T-helper 17 cell (primary cell): ENCODE measurements at places on chromosomes 4 and X.

- DNase-seq = no peak
Observed at GRCh38 chr4:150938873-150939499, 76.1 kb downstream of the LRBA start.

- no peak for DNase-seq
Observed at GRCh38 chr4:13399257-13399656, 84.9 kb downstream of the RAB28 start.

DNA sequence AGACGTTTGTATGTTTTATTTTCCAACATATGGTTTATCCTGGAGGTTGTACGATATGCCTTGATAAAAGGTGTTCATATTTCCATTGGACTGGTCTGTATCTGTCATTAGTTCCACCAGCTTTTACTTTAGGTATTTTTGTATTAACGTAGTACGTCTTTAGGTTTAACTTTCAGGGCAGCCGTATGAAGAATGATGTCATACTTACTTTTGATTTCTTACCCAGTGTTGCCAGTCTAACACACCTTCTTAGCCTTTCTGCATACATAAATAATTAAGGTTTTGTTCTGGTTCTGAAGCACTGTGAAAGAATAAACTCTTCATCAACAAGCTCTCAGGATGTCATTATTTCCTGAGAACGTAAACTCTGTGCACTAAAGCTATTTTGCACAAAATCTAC, 18.9 kb upstream of the NEIL3 start:
- DNase-seq = no peak

DNA sequence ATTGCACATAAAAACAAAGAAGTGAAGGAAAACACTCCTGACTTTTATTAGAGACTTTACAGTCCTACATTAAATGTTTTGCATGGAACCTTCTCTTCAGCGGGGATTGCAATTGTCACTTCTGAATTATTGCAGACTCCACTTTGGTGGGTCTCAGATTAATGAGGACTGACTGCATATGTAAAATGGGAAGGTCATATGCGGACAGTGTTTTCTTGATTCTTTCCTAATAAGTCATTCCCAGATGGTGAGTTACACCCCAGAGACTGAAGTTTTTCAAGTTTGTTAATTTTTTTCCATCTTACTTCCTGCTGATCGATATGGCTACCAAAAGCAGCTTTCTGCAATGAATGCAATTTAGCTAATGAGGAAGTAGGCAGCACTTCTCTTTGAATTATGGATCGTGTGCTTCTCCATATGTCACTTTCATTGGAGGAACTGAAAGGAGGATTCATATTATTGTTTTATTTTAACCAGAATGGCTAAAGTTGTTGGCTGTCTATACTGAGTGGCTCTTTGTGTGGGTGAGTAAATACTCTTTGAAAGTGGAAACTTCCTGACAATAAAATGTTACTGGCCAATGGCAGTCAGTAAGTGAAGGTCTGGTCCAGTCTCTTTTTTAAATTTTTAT, 119.3 kb upstream of the CLNK start:
- DNase-seq = no peak

DNA sequence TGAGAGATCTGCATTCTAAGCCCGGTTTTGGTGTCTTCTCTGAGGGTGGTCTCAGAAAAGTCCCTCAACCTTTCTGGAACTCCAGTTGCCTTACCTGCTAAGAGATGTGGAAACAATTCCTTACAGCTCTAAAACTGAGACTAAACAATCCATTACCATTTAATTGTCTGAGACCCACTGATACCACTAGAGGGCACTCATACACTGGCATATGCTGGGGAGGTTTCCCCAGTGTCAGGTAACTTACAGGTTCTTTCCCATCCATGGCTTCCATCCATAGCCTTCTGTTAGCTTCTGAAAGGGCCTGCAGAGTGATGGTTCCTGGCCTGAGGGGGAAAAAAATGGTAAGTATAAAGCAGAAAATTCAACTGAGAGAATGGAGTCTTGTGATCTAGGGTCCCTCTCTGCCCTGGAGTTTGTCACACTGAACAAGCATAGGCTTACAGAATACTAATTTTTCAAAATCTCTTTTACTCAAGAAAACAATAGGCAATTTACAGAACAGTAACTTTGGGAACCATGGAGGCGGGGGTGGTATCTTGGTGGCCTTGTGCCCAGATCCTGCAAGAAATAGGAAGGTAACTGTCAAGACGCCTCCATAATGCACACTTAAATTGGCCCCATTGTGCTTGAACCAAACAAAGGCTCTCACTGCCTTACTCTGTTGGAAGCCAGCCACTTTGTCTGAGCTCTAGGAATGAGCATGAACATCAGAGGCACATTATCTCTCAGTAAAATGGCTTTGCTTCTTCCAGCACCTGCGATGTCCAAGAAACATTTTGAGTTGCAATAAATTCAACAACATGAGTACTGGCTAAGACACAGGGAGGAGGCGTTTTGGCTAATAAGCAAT, 236.1 kb downstream of the OPHN1 start:
- peak; percentile 3 for DNase-seq

GRCh38 chr4:127113844-127114362, 518.9 kb upstream of the INTU start:
- no peak for DNase-seq

GRCh38 chr4:187714957-187715356, 280.6 kb upstream of the ZFP42 start:
- DNase-seq = no peak

- no peak for DNase-seq
Observed at GRCh38 chr4:164606478-164606877, 147.5 kb upstream of the SMIM31 start.

DNA sequence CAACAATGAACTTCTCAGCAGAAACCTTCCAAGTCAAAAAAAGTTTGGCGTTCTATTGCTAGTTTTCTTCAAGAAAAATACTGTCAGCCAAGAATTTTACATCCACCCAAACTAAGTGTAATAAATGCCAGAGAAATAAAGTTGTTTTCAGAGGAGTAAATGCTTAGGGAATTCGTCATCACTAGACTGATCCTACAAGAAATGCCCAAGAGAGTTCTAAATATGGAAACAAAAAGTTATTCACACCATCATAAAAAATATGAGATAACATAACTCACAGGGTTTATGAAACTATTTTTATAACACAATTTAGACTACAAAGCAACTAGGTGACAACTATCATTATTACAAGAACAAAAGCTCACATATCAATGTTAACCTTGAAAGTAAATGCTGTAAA, 259.5 kb upstream of the GABRA2 start:
- DNase-seq = no peak

DNA sequence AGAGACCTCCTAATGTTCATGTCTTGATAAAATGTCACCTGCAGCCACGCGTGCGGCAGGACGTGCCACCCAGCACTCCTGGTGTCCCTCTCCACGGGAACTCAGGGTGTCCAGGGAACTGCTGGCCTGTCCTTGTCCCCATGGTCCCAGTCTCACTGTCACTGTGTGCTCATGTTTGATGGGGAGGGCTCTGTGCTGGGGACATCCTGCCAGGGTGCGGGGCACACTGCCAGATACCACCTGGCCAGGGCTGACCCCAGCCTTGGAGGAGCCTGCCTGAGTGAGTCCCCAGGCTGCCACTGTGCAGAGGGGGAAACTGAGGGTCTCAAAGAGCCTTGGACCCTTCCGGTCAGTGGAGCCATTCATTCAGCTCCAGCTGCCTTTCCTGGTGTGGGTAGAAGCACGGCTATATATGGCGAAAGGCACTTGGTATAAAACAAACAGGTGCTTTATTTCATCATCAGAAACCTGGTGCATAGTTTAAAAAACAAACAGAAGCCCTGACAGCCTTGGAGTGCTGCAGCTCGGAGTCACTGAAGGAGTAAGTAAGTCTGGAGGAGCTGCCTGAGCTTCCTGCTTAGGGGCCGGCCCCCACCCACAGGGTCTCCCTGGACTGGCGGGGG, 33.0 kb downstream of the NOP14 start:
- no peak for DNase-seq

DNA sequence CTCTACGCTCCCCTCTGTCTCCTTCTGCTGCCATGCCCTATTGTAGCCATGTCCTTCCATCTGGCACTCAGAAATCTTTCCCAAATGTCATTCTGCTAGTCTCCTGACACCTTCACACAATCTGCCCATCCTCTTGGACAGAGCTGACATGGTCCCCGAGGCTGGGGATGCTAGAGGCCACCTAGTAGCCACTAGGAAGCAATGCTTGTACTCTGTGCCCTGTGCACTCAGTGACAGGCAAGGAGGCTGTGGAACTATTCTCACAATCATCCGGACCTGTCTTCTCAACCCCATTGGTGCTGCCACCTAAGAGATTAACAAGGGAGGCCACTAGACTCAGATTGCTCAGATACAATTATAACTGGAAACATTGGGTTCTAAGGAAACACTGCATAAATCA, 112.6 kb upstream of the TMEM164 start:
- no peak for DNase-seq

- DNase-seq = no peak
Observed at GRCh38 chr4:189815404-189816192, 125.1 kb upstream of the FRG1 start.

DNA sequence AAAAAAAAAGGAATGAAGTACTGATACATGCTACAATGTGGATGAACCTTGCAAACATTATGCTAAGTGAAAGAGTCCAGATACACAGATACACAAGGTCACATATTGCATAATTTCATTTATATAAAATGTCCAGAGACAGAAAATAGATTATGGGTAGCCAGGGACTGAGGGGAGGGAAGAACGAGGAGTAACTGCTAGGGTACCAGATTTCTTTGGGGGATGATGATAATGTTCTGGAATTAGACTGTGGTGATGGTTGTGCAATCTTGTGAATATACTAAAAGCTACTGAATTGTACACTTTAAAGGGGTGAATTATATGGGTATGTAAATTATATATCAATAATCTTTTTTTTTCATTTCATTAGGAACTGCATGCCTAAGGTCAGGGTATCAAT, 20.8 kb upstream of the AP1AR start:
- no peak for DNase-seq
